ENCODE measurements at places on chromosomes 11 and 22.

- DNase-seq = no peak
Observed at GRCh38 chr22:42993651-42994275, 21.2 kb downstream of the PACSIN2 start.

GRCh38 chr11:57432149-57432561 lies 5.2 kb upstream of the SLC43A3 start:
- DNase-seq = no peak

GRCh38 chr22:39966470-39966869 lies 6.3 kb downstream of the TMA7B start:
- DNase-seq = no peak

DNA sequence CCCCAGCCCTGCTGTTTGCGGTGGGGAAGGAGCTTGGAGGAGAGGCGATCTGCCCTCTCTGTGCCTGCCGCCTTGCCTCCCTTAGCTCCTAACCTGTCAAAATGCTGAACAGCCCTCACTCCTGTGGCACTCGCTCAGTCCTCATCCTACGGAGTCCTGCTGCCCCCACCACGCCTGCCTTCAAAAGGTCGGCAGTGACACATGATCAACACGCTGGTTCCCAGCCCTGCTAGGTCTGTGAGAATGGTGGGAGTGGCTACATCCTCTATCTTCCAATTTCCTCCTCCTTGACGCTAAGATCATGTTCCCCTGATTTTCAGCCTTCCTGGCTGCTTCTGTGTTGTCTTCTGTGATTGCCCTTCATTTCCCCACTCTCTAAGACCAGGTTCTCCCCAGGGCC lies 120.2 kb upstream of the TBCEL start:
- DNase-seq = no peak

GRCh38 chr11:5597953-5598352 lies 1.5 kb downstream of the TRIM6 start:
- no peak for DNase-seq

DNA sequence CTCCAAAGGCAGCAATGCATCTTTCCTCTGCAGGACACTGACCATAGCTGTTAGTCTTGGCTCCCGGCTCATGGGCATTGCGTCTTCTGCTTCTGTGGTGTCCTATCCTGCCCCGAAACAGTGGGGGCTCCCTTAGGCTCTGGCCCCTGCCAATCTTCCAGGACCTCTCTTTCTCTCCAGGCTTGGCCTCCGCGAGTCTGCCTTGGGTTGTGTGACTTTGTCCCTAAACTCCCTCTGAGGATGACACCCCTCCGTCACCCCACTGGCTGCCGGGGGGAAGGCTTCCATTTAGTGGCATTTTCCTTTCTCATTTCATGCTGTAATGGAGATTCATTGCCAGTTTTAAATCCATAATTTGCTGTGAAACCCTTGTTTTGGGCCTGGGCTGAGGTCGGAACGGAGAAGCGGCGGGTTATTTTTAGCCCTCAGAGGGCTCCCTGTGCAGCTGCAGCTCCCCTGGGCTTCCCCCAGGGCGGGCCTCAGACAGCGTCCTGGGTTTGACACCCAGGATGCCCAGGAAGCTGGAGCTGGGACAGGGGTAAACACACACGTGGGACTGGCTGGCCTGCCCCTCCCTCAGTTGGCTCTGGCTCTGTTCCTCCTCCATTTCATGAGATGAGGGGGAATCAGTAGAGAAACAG lies 156.1 kb downstream of the ST3GAL4 start:
- no peak for DNase-seq

GRCh38 chr11:47668665-47669064 lies 26.3 kb upstream of the MTCH2 start:
- no peak for DNase-seq

DNA sequence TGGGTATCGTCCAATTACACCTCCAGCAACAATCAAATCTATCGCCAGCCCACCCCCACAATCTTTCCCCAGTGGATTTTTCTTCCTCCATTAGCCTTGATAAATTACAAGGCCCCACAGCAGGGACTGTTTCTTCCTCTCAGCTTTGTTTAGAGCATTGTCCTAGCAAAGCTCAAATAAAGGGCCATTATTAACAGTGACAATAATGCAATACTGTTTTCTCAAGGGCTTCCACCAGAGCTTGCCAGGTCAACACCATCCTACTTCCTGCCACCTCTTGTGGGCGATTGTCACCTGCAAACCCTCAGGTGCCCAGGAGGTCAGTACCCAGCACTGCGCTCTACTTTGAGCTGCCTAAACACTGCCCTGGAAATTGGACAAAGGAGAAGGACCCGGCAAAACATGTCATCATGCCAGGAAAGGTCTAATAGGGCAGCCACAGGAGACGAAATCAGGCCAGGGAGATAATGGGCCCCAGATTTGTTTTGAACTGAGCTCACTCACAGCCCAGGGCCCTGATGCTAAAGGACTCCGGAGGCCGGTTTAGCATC lies 95.2 kb downstream of the ABTB2 start:
- DNase-seq = no peak

DNA sequence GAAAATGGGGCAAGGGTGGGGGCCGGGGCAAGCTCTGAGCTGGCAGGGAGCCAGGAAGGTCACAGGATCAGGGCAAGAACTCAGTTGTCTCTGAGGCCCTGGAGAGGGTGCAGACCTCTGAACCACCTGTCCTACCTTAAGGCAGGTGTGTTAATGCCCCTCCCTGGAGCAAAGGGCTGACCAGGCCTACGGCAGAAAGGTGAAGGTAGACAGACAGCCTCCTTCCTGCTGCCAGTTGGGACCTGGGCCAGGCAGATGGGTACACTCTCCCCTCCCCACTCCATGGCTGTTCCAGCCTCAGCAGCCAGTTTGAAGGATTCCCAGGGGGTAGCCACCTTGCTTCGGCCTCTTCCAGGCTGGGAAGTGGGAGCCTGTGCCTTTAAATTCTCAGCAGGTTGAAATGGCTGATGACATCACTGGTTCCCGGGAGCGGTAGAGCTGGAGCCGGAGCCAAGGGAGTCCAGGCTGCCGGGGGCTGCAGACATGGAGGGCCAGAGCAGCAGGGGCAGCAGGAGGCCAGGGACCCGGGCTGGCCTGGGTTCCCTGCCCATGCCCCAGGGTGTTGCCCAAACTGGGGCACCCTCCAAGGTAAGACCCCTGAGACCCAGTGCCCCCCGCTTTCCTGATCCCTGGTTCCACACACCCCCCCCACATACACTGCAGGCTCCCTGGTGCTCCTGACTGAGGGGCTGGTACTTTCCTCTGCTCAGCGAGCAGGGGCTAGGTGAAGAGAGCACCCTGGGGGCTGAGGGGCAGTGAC lies at the start of gene INPP5J:
INPP5J (plus strand) TSS at position 435 of the 760 bp plus-strand sequence; CDS start at position 484, 49 bp downstream.
- no peak for DNase-seq

DNA sequence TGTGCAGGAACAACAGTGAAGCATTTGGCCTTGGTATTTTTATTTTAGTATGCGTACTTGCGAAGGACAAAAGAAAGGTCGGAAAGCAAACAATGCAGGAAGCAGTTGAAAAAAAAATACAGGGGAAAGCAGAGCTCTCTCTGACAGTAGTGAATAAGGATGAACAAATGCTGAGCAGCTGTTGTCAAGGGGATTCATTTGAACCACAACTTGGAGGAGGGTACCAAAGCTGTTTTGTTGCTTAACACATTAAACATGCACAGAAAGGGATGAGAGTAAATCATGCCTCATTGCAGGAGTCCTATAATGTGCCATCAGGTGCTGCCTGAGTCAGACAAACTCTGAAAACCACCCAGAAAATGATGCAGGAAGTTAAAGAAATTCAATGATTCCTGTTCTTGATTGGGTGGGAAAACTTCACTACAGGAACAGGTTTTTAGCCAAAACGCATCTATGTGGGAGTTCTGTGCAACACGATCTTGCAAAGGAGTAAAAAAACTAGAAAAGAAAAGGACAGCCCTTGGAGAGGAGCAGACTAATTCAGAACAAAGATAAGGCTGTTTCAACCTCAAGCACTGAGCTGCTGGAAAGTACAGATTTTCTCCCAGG lies 2113.5 kb downstream of the LRRC4C start:
- no peak for DNase-seq

DNA sequence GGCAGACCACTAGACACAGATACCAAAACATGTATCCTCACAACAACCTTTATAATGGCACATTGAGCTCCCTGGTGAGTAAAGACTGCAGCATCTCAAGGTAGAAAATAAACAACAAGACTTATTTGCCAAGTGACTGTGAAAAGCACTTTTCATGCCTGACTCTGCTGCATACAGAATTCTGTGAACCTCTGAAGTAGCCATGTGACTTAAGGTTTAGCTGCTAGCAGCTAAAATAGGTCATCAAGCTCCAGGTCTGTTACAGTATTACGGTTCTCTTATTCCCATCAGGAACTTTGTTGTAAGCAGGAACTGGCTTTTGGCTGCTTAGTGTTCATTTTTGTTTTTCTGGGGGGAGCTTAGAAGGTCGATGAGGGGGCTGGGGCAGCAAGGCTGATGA lies 139.4 kb downstream of the PAX6 start:
- DNase-seq = no peak

DNA sequence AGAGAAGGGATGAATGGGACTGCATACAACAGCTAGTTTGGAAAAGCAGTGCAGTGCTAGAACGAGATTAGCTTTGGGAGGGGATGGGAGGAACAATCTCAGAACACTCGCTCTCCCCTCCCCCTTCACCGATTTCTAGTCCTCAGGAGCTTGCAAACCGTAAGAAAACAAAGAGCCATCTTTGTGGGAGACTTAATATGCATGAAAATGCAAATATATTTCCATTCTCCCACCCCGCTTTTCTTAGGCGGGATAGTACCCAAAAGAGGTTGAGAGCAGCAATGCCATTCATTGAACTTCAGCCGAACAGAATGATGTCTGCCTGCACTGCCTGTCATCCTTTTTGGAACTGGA lies 1.1 kb downstream of the SPINDOC start:
- no peak for DNase-seq

DNA sequence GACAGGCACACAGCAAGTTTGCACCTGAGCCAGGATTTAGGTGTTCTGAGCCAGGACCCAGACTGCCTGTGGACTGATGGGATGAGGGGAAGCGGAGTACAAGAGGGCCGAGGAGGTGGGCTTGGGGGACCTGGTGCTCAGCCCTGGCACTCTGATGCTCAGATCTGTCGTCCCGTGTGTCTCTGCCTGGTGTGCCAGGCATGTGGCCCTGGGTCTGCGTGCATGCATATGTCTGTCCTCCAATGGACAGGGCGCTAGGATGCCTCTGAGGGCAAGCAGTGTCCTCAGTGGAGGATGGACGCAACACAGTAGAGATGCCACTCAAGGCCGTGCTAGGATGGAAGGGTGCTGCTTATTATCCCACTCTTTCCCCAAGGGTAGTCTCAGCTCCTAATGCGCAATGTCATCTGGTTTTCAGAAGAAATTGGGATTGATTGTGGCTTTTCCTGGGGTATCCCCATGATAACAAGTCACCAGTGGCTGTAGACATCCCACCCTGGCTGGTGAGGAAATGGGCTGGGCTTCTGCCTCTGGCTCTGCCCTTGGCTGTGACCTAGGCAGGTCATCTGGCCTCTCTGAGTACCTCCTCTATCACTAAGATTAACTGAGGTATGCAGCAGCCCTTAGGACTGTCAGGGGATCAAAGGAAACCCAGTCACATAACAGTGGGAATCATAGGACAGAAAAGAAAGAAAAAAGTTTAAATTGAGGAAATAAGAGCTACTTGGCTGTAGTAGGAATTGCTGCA lies 35.7 kb upstream of the SUSD2 start:
- DNase-seq = no peak

- no peak for DNase-seq
Observed at GRCh38 chr11:82507288-82507687, 226.4 kb downstream of the FAM181B start.

DNA sequence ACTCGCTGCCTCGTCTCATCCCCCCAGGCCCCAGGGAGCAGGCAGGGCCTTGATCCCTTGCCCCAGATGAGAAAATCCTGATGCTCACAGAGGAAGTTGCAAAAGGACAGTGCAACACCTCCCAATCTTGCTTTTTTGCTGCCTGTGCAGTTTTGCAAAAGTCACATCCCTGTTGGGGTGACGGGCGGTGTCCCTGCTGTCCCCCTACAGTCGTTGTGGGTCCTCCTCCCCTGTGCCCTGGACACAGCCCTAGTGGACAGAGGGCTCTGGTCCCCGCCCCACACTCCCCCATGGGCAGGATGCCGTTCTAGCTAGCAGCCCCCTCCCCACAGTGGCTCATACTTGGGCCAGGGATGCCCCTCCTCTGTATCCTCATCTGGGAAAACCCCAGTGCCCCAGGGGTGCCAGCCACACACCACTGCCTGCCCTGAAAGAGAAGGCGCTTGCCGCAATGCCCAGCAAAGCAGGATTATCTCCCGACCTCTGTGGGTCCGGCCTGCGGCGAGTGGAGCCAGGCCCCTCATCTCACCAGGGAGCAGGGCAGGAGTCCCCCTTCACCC lies 18.4 kb upstream of the CTSD start:
- no peak for DNase-seq

- no peak for DNase-seq
Observed at GRCh38 chr11:30310623-30311022, 12.3 kb upstream of the ARL14EP start.

DNA sequence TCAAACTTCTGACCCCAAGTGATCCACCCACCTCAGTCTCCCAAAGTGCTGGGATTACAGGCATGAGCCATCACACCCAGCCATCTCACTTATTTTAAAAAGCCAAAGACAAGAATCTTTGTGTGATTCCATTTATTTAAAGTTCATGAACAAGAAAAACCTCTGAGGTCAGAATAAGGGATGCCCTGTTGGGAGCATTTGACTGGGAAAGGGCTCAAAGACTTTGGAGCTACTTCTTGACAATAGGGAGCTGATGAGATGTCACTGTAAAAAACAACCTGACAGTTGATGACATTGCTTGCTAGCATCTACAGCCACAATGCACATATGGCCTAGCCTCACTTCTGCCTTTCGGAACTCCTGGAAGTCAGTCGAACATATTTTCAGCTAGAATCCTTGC lies 5.1 kb upstream of the ZNF280B start:
- DNase-seq = no peak

DNA sequence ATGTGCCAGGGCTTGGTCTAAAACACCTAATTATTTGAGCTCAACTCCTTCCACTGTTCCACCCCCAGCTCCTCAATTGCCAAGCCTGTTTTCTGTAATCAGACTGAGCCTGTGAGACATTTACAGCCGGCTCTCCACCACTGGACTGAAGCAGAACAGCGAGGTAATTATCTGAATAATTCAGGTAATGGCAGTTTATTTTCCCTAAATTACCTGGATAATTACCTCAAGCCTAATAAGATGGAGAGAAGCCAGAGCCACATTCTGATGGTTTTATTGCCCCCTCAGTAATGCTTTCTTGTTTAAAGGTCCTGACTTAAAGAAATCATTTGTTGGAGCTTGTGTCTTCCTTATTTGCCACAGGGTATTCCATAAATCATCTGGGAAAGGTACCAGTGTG lies 64.2 kb downstream of the FZD4 start:
- DNase-seq = no peak

GRCh38 chr11:118290923-118291322 lies 13.6 kb upstream of the CD3E start:
- DNase-seq = peak; percentile 53

GRCh38 chr22:25923914-25924313 lies 181.9 kb downstream of the MYO18B start:
- DNase-seq = no peak

- DNase-seq = no peak
Observed at GRCh38 chr11:75916882-75917281, 101.9 kb downstream of the UVRAG start.
